ENCODE measurements at places on chromosomes 6 and 20.

GRCh38 chr6:159875194-159875593 lies 15.6 kb upstream of the MAS1 start:
- DNase-seq = no peak

DNA sequence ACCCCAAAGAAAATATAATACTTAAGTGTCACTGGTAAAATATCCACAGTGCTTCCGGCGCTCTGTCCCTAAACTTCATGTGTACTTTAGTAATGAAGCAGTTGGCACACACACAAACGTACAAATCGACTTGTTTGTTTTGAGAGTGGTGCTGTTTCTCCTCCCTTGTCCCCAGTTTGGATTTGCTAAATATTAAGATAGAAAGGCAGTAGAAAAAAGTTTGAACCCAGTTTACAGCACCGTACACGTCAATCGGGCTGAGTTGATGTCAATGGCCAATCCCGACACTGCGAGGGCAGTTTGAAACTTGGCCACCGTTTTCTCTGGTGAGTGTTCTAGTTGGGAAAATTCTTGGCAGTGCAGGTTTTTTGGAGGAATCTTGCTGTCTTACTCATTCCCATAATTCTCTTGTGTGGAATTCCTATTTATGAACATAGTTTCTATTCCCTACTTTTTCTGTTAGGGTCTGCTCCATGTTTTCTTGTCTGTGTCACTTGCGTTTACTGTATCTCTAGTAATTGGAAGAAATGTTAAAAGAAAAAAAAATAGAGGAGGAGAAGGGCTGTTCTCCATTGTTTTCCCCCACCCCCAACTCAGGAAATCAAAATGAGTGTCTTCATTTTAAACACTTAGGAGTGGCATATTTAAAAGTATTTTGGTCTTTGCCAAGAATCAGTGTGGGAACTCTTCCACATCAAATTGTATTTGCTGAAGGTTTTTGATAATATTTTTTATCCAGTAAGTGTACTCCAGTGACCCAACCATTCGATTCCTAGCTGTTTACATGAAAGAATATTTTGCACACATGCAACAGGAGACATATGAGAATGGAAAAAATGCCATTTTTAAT lies 72.3 kb downstream of the OR2B2 start:
- no peak for DNase-seq

DNA sequence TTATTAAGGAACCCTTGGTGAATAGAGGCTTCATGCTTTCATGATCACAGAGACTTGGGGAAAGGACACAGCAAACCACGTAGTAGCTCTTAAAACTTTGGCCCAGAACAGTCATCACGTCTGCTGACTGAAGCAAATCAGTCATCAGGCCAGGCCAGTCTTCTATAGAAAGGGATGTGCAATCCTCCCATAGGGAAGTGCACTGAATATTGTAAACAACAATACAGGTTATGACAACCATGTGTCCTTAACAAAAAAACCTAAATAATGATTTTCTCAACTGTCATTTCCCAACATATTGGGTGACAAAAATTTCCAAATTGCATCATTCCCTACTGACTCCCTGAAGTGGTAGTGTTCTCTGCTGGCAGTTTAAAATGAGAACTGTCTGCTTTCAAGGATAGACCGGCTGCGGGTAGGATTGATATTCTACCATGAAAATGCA lies 388.2 kb upstream of the CITED2 start:
- no peak for DNase-seq

DNA sequence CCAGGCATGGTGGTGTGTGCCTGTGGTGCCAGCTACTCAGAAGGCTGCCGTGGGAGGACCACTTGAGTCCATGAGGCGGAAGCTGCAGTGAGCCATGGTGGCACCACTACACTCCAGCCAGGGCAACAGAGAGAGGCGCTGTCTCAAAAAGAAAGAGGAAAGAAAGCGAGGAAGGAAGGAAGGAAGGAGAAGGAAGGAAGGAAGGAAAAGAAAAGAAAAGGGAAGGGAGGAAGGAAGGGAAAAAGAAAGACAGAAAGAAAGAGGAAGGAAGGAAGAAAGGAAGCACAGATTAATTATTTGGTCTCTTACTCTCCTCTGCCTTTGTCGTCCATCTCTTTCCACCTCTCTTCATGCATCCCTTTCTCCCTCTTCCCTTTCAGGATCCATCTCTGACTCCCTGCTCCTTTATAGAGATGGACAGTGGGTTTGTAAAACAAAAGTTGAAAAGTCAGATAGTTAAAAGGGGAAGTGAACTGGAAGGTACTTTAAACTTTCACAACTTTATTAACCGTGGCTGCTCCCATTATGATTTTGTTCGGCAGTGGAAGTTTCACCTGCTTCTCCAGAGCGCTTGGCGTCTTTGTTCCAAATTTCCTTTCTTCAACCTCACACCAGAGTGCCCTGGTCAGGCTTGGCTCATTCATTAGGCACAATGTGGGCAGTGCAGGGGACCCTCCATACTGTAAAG lies 1.5 kb downstream of the HLA-DQA1 start:
- DNase-seq = no peak

- DNase-seq = no peak
These were observed 183.4 kb downstream of the ADGRG6 start for GRCh38 chr6:142485256-142485655.

DNA sequence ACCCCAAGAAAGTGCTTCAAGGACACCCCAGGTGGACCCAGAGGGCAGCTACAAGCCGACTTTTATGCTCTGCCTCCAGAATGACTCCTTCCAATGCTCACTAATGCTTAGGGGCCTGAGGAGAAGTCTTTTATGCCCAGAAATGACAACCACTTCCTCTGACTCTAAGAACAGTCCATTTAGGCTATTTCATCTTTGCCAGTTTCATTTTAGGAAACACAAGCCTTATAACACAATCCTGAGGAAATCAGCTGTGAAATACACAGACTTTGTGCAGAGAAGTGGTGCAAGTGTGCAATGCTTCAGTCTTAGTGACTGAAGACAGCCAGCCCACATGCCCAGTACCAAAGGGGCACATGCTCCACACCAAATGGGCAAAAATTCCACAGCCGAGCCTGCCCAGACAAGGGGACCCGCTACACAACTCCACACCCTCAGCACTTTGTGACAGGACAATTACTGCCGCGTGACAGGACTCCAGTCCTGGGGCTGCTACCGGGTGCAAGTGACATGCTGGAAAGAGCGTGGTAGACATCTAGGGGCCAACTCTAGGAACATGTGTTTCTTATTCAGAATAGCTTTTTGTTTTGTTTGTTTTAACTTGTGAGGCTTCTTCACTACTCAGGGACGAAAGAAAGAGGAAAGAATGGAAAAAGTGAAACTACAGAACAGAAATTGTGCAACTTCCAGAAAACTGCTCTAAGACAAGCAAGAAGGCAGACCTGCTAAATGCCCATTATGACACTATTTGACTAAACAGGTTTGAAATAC lies 28.2 kb upstream of the PLAGL1 start:
- DNase-seq = peak; percentile 13

DNA sequence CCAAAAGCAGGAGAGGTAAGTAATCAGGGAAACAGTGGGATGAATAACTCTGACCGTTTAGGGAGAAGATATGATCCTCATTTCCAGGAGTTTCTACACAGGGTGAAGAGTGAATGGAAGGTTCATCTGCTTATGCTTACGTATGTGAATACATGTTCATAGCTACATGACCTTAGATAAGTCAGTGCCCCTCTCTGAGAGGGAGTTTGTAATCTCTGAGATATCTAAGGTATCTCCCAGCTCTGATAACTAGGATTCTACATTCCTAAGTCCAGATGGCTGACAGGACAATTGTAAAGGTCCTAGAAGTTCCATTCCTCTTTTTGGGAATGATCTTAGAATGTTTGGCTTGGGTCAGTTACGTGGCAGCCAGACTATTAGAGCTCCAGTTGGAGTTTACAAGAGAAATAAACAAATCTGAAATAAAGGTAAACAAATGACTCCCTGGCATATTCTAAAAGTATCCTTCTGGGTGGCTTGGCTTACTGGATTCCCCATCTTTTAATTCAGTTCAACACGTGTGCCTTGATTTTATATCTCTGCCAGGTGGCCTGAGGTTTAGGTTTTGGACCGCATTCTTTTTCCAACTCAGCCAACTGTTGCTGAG lies 15.8 kb downstream of the PROCR start:
- no peak for DNase-seq

DNA sequence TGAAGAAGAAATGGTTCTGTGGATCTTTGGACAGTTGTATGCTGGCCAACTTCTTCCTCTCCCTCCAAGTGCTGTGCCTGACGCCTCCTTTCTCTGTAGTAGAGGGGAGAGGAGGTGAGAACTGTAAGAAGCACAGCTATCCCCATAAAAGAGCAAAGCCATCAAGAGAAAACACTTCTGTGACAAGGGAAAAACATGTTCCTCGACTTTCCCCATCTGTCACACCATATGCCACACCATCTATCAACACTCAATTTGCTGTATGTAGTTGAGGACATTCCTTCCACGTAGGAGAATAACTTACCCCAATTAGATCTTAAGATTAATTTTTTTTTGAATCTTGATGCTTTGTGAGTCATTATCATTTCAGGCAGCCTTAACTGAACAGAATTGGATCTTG lies 156.2 kb upstream of the PLCB4 start:
- DNase-seq = no peak

- DNase-seq = no peak
These were observed 47.0 kb downstream of the EZR start for GRCh38 chr6:158772172-158772571.

- DNase-seq = peak; percentile 66
These were observed 105.6 kb downstream of the PREX1 start for GRCh38 chr20:48722002-48722731.

GRCh38 chr6:32953775-32954174 lies 878 bp upstream of the HLA-DMA start:
- DNase-seq = no peak

DNA sequence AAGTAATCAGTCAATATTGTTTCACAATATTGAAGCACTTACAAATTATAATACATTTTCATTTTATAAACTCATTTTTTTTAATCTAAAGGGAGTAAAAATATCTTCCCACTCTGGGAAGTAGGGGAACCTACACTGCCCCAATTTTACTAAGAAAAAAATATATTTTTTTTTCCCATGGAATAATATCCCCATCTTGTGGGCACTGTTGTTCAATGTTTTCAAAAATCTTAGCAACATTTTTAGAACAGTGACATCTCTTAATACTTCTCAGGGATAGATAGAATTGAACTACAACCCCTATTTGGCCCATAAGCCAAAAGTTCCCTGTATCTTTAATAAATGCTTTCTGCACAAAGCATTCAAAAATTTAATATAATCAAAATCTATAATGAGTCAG lies 42.9 kb downstream of the ARHGAP18 start:
- no peak for DNase-seq

- DNase-seq = no peak
These were observed 6.6 kb downstream of the TRIM15 start for GRCh38 chr6:30169658-30170614.

GRCh38 chr6:26215585-26216358 lies 128.5 kb downstream of the HFE start:
- DNase-seq = peak; percentile 76

DNA sequence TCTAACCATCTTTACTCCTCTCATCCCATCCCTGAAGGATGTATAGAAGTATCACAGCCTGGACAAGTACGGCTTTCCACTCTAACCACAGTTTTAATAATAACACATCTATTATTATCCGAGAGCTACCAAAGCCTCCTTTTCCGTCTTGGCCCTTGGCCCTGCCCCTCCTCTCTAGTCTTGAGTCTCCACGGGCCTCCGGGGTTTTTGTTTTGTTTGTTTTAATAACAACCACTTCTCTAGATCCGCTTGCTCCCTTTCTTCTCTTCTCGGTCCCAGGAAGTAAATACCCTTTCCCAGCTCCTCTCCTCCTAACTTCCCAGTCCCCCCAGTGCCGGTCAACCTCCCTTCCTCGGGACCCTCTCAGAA lies 661 bp downstream of the LCA5 start:
- DNase-seq = no peak
